ENCODE measurements at places on chromosomes 5 and 9.

- no peaks in the 10 kb centered on the region for H3K36me3 ChIP-seq
- DNase-seq = no peak
- H3K4me1 ChIP-seq = peaks cover 66% of the 10 kb centered on the region
- peak overlapping the region; percentile 98 for H3K4me3 ChIP-seq
- peaks cover 12% of the 10 kb centered on the region for H3K27me3 ChIP-seq
- peak overlapping the region; percentile 90 for H3K27ac ChIP-seq
These were observed 2.0 kb downstream of the ISL1 start for GRCh38 chr5:51385216-51385615.

DNA sequence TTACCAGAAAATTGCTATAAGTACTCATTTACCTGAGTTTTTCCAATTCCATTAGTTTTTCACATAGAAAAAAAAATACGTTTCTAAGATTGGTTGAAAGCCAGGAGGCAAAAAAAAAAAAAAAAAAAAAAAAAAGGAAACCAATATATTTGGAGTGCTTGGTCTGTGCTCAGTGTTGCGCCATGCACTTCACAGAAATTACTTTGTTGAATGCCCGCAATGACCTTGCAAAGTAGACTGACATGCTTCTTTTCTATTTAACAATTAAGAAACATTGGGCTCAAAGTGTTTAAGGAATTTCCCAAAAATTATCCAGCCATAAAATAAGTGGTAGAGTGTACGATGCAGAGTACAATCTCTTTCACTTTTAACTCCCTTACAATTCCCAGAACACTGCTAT is 65.2 kb upstream of the PAPPA start:
- no peak overlapping the region for H3K4me3 ChIP-seq
- DNase-seq = no peak
- H3K4me1 ChIP-seq = peaks cover 32% of the 10 kb centered on the region
- no peaks in the 10 kb centered on the region for H3K27me3 ChIP-seq
- no peak overlapping the region for H3K27ac ChIP-seq
- H3K36me3 ChIP-seq = peaks cover 6% of the 10 kb centered on the region

DNA sequence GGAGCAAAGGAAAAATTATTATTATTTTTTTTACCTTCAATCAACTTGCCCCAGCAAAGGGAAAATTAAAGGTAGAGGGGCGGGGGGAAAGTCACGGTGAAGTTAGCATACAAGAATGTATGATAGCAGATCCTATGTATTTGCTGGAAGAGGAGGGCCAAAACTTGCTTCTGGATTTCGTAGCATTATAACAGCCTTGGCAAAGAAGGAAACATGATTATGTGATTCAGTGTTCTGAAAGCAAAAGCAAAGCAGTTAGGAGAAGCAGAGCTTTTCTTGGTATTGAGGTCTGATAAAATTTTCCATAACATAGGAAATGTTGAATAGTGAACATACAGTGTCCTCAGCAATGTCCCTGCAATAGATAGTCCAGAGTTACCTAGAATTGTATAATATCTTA is 32.4 kb downstream of the MAST4 start:
- H3K36me3 ChIP-seq = no peaks in the 10 kb centered on the region
- no peak overlapping the region for H3K27ac ChIP-seq
- no peak overlapping the region for H3K4me3 ChIP-seq
- DNase-seq = no peak
- peaks cover 2% of the 10 kb centered on the region for H3K27me3 ChIP-seq
- no peaks in the 10 kb centered on the region for H3K4me1 ChIP-seq

GRCh38 chr5:108084105-108084504 is 297.8 kb downstream of the FBXL17 start:
- no peak overlapping the region for H3K27ac ChIP-seq
- no peak overlapping the region for H3K4me3 ChIP-seq
- DNase-seq = no peak
- H3K4me1 ChIP-seq = no peaks in the 10 kb centered on the region

DNA sequence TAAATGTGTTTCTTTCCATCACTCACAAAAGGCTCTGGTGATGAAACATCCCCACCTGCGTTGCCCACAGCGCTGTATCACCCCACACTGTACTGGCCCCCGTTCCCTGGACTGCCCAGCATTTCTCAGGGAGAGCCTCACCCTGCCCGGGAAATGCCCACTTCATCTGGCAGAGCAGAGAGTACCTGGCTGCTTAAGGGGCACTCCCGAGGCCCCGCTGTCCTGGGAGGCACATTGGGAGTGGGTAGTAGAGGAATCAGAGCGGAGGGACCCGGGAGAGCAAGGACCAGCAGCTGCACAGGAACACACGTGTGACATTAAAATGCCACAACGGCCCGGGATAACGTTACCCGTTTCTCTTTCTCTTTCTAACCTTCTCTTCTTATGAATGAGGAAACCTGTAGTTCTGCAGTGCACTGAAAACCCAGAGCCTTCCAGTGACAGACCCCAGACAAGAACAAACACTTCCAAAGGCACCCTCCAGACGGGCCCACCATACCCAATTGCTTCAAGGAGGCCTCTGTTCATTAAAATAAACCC is 110.0 kb downstream of the ROR2 start:
- no peak overlapping the region for H3K27ac ChIP-seq
- DNase-seq = no peak
- no peak overlapping the region for H3K4me3 ChIP-seq
- H3K4me1 ChIP-seq = peaks cover 9% of the 10 kb centered on the region
- H3K36me3 ChIP-seq = no peaks in the 10 kb centered on the region
- peaks cover 35% of the 10 kb centered on the region for H3K27me3 ChIP-seq
